ENCODE measurements at places on chromosomes 12 and 14. TPM values are rescaled to one million over a fixed set of nuclear protein-coding genes. Genes with fewer than 3 reads are reported as not detected.

The FGF23 gene
- not detected for total RNA-seq

DNA sequence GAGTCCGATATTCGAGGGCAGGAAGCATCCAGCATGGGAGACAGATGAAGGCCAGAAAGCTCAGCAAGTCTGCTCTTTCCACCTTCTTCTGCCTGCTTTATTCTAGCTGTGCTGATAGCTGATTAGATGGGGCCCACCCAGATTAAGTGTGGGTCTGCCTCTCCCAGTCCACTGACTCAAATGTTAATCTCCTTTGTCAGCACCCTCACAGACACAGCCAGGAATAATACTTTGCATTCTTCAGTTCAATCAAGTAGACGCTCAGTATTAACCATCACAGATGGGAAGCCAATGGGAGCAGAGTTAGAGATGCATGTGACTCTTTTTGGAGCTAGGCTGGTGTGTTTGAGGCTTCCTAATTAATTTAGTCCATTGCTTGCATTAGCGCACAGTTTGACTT lies 17.0 kb downstream of the C12orf75 start:
- H3K4me3 ChIP-seq: no peak overlapping the region
- no peaks in the 10 kb centered on the region for H3K36me3 ChIP-seq
- no peaks in the 10 kb centered on the region for H3K27me3 ChIP-seq
- H3K27ac ChIP-seq: no peak overlapping the region
- no peak for DNase-seq

The ARMH4 gene
- total RNA-seq: 4.7 TPM

The SERPINA10 gene
- 0.24 TPM for total RNA-seq

The TPCN1 gene
- total RNA-seq: 35.4 TPM

DNA sequence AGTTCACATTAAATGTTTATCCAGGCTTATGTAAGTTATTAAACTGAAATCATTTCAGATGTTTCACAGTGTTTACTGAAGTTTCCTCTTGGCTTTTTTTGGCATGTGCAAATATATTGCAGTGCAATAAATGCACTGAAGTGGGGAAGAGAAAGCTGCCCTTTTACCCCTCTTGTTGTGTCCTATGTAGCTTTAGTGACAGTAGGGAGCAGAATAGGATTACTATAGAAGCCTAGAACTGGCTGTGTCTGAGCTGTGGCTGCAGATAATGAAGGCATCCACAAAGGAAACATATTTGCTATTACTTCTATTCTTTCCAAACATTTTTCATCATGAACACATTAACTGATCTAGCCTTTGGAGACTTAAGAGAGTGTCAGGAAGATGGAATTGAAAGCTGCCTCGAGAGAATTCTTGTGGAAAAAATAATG lies 24.1 kb upstream of the CNTN1 start:
- DNase-seq: no peak
- no peaks in the 10 kb centered on the region for H3K36me3 ChIP-seq
- H3K27me3 ChIP-seq: no peaks in the 10 kb centered on the region
- H3K4me3 ChIP-seq: no peak overlapping the region
- H3K27ac ChIP-seq: no peak overlapping the region

DNA sequence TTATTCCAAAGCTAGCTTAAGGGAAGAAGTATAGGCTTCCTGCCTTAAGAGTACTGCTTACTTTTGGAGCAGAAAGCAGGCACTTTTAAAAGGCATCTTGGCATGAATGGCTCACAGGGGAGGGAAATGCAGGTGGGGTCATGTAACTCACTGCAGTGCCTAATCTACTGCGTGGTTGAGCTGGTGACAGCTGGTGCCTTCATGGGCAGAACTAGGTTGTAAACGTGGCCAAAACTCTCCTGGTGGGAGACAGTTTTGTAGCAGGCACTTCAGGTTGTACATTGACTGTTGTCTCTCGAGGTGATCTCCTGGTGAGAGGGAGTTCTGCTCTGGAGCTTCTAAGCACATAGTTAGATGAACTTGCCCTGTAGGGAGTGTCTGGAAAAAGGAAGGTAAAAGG lies 962.5 kb downstream of the DIO2 start:
- H3K4me1 ChIP-seq: no peaks in the 10 kb centered on the region
- no peak overlapping the region for H3K27ac ChIP-seq
- H3K4me3 ChIP-seq: no peak overlapping the region
- no peak for DNase-seq
- no peaks in the 10 kb centered on the region for H3K27me3 ChIP-seq
- no peaks in the 10 kb centered on the region for H3K36me3 ChIP-seq

GRCh38 chr14:70318635-70319013 lies 40.9 kb downstream of the COX16 start:
- no peaks in the 10 kb centered on the region for H3K27me3 ChIP-seq
- no peak overlapping the region for H3K27ac ChIP-seq
- peaks cover under 1% of the 10 kb centered on the region for H3K36me3 ChIP-seq
- H3K4me1 ChIP-seq: peaks cover 3% of the 10 kb centered on the region

DNA sequence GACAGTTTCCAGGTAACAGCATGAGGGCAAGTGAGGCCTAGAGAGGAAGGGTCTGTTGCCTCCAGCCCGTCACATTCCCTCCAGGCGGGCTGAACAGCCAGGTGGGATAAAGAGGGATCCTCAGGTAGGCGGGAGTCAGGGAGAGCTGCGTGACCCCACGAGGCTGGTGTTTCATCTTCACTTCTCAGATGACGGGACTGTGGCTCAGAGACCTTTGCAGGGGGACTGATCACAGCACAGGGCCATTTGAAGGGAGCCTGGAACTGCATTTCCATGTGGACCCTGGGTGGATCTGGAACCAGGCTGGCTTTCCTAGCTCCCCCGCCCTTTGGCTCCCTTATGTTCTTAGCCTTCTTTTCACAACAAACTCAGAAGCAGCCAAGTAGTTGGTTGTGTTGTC lies 37.4 kb downstream of the SH2B3 start:
- H3K36me3 ChIP-seq: peaks cover 33% of the 10 kb centered on the region
- H3K27ac ChIP-seq: no peak overlapping the region
- no peak overlapping the region for H3K4me3 ChIP-seq
- no peaks in the 10 kb centered on the region for H3K27me3 ChIP-seq
- H3K4me1 ChIP-seq: peaks cover 71% of the 10 kb centered on the region
- peak; percentile 53 for DNase-seq

DNA sequence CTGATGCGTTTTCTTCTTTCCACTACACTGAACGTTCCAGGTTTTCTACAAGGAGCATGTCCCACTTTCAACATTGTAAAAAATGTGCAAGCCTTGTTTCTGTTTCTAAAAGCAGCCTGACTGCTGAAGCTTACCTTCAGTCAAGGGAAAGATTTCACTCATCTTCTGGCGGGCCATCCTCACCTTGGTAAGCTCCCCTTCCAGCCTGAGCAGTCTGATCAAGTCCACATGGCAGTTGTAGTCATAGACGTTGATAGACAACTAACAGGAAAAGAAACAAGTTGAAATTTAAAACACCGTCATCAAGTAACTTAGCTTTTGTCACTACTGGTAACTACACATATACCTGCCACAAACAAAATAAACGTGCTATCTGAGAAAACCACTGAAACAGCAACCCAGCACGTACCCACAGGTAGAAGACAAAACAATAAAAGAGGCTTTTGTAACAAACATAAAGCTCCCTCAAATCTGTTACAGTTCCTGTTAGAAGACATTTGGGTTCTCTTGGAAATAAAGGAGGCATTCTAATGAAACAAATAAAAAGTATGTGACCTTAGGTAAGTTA lies 11.9 kb downstream of the SART3 start:
- H3K36me3 ChIP-seq: peaks cover 39% of the 10 kb centered on the region
- no peaks in the 10 kb centered on the region for H3K27me3 ChIP-seq
- H3K4me3 ChIP-seq: no peak overlapping the region
- H3K4me1 ChIP-seq: peaks cover 21% of the 10 kb centered on the region

GRCh38 chr14:95507701-95508103 lies 8.7 kb downstream of the SYNE3 start:
- no peak overlapping the region for H3K4me3 ChIP-seq
- no peaks in the 10 kb centered on the region for H3K27me3 ChIP-seq
- no peaks in the 10 kb centered on the region for H3K36me3 ChIP-seq

The RASAL1 gene
- 39.0 TPM for total RNA-seq

GRCh38 chr12:7501031-7501588 lies 2.5 kb downstream of the CD163 start:
- no peaks in the 10 kb centered on the region for H3K36me3 ChIP-seq
- no peaks in the 10 kb centered on the region for H3K4me1 ChIP-seq
- no peak for DNase-seq
- H3K27ac ChIP-seq: no peak overlapping the region
- H3K4me3 ChIP-seq: peak overlapping the region; percentile 10
- no peaks in the 10 kb centered on the region for H3K27me3 ChIP-seq

The CHGA gene
- 0.55 TPM for total RNA-seq

GRCh38 chr14:61025251-61026223 lies 44.5 kb downstream of the SLC38A6 start:
- H3K4me1 ChIP-seq: no peaks in the 10 kb centered on the region
- no peaks in the 10 kb centered on the region for H3K27me3 ChIP-seq
- H3K27ac ChIP-seq: no peak overlapping the region
- no peak overlapping the region for H3K4me3 ChIP-seq
- H3K36me3 ChIP-seq: no peaks in the 10 kb centered on the region

GRCh38 chr14:61925043-61925442 lies 162.8 kb downstream of the SNAPC1 start:
- no peak overlapping the region for H3K27ac ChIP-seq
- DNase-seq: no peak
- no peaks in the 10 kb centered on the region for H3K27me3 ChIP-seq
- no peak overlapping the region for H3K4me3 ChIP-seq
- H3K4me1 ChIP-seq: no peaks in the 10 kb centered on the region

DNA sequence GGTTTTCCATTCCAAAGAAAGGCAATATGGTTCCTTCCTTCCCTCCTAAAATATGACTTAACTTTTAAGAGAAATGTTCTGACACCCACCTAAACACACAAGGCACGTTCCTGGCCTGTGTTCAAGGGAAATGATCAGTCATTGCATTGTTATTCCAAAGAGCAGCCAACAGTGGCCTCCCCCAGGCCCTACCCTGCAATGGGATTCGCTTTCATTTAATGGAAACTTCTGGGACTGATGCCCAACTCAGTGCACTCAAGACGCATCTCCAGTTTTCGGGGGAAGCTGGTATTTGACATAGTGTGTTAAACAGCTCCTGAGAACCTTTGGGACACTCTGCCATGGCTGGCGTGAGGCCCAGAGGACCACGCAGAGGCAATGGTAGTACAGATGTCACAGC lies 65.9 kb downstream of the DDX51 start:
- no peaks in the 10 kb centered on the region for H3K27me3 ChIP-seq
- H3K4me3 ChIP-seq: no peak overlapping the region
- H3K27ac ChIP-seq: no peak overlapping the region
- no peak for DNase-seq
- peaks cover 13% of the 10 kb centered on the region for H3K4me1 ChIP-seq

The ZDHHC22 gene
- total RNA-seq: not detected

GRCh38 chr12:77013091-77013490 lies 52.3 kb downstream of the E2F7 start:
- DNase-seq: no peak
- H3K4me3 ChIP-seq: no peak overlapping the region
- no peak overlapping the region for H3K27ac ChIP-seq

The STXBP6 gene
- total RNA-seq: 62.1 TPM

DNA sequence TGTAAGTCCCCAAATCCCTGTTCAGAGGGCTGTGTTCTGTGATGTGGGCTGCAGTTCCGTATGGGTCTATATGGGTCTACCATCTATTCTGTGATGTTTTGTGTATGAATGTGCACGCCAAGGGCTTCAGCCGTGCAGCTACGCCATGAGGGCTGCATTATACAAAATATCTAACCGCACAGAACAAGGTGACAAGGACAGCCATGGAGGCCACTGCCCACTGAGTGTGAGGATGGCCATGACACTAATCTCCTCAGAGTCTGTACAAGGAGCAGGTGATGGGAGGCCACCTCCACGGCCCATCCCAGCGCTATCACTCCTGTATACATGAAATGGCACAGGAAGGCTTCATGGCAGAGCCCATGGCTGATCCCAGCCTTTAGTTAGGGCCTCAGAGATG lies 102.0 kb downstream of the DICER1 start:
- no peak overlapping the region for H3K27ac ChIP-seq
- H3K4me1 ChIP-seq: no peaks in the 10 kb centered on the region

GRCh38 chr12:38771871-38772270 lies 133.5 kb downstream of the CPNE8 start:
- no peak for DNase-seq
- no peaks in the 10 kb centered on the region for H3K36me3 ChIP-seq
- no peaks in the 10 kb centered on the region for H3K27me3 ChIP-seq
- H3K4me1 ChIP-seq: peaks cover 3% of the 10 kb centered on the region

DNA sequence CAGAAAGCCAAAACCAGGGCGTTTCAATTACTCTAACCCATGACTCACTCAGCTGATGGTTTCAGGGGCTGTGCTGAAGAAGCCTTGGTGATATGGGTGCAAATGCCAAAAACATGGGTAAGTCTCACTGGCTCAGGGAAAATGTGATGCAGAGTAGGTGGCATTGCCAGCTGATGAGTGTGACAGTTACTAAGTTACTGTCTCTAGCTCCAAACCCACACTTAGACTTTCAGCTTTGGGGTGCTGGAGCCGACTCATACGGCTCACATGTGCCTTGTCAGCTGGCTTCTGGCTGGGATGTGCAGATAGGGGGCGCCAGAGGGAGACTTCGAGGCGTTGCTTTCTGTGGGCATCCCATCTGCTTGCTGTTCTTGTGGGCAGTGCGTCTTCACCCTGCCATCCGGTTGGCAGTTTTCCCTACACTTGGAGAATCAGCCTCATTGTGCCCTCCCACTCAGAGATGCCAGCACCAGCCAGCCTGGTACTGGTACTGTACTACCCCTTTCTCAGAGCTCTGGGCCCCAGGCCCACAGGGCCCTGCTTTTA lies 11.1 kb upstream of the KRT7 start:
- no peak overlapping the region for H3K4me3 ChIP-seq
- H3K27ac ChIP-seq: peak overlapping the region; percentile 53
- no peaks in the 10 kb centered on the region for H3K36me3 ChIP-seq

DNA sequence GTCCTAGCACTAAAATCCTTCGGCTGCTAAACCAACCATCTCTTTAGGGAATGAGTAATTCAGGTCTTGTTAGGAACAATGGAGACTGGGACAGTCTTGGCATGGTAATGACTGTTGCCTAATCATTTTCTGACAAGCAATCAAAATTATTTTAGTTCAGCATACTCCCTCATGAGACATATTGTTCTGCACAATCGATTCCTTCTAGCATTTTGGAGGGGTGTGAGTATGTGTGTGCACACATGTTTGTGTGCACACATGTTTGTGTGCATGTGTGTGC lies 2.1 kb upstream of the KRT1 start:
- no peaks in the 10 kb centered on the region for H3K36me3 ChIP-seq
- peak overlapping the region; percentile 77 for H3K27ac ChIP-seq
- H3K27me3 ChIP-seq: peaks cover 4% of the 10 kb centered on the region
- no peak for DNase-seq
- H3K4me1 ChIP-seq: peaks cover 48% of the 10 kb centered on the region
- no peak overlapping the region for H3K4me3 ChIP-seq

The KCNC2 gene
- total RNA-seq: not detected

The PLBD2 gene
- total RNA-seq: 22.2 TPM

GRCh38 chr12:103665971-103666370 lies 78.9 kb downstream of the STAB2 start:
- no peaks in the 10 kb centered on the region for H3K36me3 ChIP-seq
- DNase-seq: no peak
- no peak overlapping the region for H3K4me3 ChIP-seq
- no peaks in the 10 kb centered on the region for H3K4me1 ChIP-seq
- H3K27ac ChIP-seq: no peak overlapping the region

GRCh38 chr14:81153187-81153586 lies 67.6 kb downstream of the GTF2A1 start:
- H3K27me3 ChIP-seq: no peaks in the 10 kb centered on the region
- no peaks in the 10 kb centered on the region for H3K4me1 ChIP-seq
- H3K36me3 ChIP-seq: no peaks in the 10 kb centered on the region
- no peak overlapping the region for H3K27ac ChIP-seq
- no peak for DNase-seq
